ENCODE measurements at places on chromosomes 11 and 22.
A peak's percentile ranks its signal among the peaks of the same experiment; 100 is the strongest.

DNA sequence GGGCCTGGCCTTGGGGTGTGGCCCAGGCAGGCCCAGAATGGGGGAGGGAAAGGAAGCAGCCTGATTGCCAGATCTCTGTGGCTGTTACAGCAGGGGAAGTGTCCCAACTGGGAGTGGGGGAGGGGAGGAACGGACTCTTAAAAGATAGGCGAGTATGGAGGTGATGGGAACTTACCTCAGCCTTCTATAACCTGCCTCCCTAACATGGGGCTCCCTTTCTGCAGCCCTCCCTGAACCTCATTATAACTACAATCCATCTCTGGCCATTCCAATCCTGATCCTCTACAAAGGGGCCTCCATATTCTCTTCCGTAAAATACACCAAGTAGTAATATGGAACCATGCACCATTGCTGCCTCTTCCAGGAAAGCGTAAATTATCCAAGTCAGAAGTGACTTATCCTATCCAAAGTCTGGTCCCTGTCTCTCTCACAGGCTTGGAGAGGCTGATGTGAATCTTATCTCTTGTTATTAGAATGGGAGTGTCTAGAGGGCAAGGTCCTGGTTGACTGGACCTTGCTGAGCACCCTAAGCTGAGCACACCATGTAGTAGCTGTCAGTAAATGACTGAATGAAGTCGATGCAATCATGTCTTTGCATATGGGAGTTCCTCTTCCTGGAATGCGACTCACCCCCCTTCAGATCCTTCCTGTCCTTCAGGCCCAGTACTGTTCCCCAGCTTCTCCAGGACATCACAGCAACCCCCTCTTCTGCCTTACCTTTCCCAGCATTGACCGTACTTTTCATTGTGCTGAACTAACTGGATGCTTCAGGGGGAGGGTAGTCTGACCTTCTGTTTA is 5.9 kb downstream of the RHOG start:
- no peak for DNase-seq

GRCh38 chr11:72751116-72752087 is 806 bp downstream of the ARAP1 start:
- no peak for DNase-seq

DNA sequence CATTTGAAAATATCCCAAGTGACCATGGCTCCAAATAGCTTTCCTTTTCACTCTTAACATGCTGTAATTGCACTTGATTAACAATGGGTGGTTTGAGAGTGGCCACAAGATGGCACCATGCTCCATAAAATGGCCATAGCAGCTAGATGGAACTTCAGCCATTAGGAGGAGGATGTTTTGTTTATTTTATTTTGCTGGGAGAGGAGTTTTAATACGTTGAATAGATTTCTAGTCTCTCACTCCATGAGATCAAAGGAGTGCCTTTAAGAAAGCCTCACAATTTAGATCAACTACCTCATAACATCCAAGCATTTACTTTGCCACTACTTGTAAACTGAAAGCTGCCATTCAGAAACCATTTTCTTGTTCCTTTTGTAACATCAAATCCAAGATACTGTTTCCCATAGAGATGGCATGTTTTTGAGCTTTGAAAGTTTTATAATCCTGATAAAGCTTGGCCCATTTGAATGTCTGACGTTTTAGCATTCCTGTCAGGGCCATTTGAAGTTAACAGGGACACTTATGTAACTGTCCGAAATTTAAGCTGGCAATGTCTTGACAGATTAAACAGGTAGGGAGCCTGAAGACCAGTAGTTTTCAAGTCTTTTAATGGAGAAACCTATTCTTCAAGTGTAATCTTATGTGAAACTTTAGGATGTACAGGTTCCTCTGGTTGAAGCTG is 4.7 kb downstream of the FEN1 start:
- DNase-seq: peak; percentile 77

DNA sequence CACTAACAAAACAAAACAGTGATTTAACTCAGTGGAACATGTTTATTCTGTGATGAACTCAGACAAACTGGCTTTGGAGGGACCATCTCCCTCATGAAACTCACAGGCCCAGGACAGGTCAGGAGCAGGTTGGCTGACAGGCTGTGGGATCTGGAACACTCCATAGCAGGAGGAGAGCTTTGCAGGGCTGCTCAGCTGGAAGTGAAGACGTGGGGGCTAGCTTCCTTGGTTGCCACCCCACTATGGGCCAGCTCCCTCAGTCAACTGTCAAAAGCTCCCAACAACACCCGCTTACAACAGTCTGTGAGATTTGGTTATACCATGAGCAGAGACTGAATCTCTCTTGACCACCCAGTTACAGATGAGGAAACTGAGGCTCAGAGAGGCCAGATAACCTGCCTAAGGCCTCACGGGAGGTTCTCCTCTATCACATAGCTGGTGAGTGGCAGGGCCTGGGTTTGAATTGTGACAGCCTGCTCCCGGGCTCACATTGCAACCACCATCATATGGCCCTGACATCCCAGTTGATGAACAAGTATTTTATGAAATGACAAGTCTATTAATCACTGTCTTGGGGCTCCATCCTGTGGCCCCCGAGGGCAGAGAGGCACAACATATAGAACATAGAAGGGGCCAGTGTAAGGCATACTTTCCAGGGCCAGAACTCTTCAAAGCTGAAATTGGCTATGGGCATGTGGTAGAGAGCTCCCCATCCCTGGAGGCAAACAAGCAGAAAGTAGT is 473.4 kb downstream of the MN1 start:
- DNase-seq: no peak

- no peak for DNase-seq
Measured at GRCh38 chr11:19060629-19061028, at the start of gene MRGPRX2. Gene MRGPRX2, minus strand, starts transcription at chr11:19060717. Its CDS starts 4,315 bp downstream, at chr11:19056402.

DNA sequence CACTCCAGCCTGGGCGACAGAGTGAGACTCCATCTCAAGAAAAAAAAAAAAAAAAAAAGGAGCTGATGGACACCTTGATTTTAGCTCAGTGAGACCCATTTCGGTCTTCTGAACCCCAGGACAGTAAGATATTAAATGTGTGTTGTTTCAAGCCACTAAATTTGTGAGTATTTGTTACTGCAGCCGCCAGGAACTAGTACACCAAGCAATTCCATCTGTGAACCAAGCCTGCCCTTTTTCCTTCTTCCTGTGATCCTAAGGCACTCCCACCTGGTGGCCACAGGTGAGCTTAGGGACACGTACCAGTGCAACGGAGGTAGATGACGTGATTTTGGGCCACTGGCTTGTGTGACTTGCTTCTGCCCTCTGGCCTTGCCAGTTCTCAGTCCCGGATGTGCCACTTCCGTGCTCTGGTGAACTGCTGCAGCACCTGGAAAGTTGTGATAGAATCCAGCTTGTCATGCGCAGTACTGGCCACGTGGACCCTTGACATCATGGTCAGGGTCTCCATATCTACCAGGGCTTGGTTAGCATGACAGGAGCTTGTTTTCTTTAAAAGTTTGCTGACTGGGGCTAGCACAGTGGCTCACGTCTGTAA is 19.6 kb upstream of the ATXN10 start:
- no peak for DNase-seq

- DNase-seq: no peak
Measured at GRCh38 chr11:33040033-33040861, 875 bp downstream of the TCP11L1 start.

DNA sequence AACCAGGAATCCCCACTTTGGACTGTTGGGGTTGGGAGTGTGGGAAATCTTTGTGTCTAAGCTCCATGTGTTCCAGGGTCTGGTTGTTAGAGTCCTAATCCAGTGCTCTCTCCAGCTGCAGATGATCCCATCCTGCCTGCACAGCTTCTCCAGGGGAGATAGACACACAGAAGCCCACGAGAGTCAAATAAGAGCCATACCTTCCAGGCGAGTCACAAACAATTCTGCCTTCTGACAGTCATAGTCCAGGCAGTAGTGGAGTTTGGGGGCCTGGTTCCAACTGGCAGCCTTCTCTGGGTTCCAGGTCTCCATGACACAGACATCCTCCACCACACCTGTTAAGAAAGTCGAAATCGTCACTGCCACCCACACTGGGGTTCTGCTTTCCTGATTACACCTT is 32.1 kb downstream of the SYT13 start:
- no peak for DNase-seq

- DNase-seq: no peak
Measured at GRCh38 chr22:27417421-27417814, 384.1 kb downstream of the MN1 start.

- no peak for DNase-seq
Measured at GRCh38 chr22:36010882-36011281, 17.7 kb downstream of the RBFOX2 start.

DNA sequence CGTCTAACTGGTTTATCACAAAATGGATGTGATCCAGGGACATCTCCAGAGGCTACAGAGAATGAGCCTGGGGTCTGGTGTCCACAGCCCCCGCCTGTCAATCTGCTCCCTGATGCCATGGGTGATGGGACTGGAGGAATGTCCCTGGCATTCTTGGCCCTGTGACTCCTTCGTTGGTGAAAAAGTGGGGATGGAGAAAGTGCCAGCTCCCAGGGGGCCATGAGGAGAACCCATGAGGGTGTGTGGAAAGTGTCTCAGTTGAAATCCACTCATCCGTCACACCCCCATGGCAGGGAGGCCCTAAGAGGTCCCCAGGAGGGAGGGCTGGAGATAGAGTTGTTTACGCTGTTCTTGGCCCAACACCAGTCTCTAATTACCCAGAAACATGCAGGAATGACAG is 322.0 kb downstream of the CTTN start:
- no peak for DNase-seq

DNA sequence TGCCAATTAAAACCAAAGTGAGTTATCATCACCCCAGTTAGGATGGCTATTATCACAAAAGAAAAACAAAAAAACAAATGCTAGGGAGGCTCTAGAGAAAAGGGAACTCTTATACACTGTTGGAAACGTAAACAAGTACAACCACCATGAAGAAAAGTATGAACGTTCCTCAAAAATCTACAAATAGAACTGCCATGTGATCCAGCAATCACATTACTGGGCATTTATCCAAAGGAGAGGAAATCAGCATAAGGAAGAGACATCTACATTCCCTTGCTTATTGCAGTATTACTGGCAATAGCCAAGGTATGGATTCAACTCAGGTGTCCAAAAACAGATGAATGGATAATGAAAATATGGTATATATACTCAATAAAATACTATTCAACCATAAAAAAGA is 1145.1 kb downstream of the LRRC4C start:
- no peak for DNase-seq

- DNase-seq: no peak
Measured at GRCh38 chr11:35139722-35140282, 831 bp downstream of the CD44 start.

DNA sequence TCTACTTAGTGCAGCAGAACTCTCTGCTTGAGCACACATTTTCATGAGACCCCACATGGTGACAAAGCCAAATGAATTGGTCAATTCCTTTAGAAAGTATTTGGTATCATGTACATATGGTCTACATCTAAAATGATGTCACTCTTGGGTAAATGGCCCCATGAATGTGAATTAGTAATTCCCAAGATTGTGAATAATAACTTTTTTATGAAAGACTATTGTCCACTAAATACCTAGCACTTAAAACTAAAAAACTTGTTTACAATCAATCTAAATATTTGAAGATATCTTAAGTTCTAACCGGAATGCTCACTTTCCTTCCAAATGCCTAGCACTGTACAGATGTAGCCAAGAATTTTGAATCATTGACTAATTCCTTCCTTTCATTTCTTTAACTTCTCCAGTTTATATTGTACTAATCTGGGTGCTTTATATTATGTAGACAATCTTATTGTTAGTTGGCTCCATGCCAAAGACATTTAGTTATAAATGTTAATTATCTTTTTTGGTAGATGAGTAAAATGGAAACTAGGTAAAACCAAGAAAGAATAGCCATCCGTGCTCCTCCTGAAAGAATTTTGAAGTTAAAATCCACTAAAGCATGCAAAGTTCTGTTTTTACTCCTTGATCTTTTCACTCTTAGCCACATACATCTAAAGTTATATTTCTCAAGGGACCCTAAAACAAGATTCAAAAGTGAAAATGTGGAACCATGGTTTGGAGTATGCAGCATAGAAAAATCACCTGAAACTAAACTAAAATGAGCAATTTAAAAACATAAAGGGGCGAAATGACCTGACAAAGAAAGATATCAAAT is 145.0 kb upstream of the ARHGAP20 start:
- DNase-seq: no peak

GRCh38 chr11:87031433-87032170 is 6.1 kb upstream of the TMEM135 start:
- no peak for DNase-seq

DNA sequence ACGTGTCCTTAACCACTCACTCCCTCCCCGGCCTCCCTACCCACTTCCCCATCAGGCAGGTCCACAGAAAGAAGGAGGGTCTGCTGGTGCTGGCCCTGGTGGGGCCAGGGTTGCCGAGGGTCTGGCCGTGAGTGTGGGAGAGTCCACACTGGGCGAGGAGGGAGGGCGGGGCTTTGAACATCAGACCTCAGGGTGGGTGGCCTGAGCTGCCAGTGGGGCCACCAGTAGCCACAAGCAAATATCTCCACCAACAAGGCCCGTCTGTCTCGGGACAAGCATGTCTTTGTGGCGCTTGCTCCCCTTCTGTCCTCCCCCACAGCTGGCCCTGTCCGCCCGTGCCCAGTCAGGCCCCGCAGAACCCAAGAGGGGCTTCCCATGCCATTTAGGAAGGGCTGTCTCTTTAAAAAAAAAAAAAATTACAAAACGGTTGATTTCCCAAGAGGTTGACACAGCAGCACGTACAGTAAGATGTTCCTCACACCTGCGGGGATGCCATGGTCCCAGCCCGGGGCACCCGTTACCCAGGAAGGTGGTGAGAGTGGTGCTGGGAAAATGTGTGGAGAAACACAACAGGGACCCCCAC is 17.7 kb upstream of the TALDO1 start:
- no peak for DNase-seq

DNA sequence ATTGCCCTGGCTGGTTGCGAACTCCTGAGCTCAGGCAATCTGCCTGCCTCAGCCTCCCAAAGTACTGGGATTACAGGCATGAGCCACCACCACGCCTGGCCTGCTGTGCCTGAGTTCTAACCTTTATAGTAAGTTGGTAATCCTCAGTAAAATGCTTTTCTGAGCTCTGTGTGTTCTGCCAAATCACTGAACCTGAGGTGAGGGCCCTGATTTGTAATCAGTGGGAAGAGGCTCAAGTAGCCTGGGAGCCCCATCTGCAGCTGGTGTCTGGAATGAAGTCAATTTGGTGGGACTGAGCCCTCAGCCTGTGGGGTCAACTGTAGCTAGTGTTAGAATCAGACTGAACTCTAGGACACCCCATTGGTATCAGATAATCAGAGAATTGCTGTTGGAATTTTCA is 72.6 kb upstream of the PARVG start:
- no peak for DNase-seq

- no peak for DNase-seq
Measured at GRCh38 chr11:71370020-71370747, 78.0 kb downstream of the DHCR7 start.

- DNase-seq: no peak
Measured at GRCh38 chr11:126711977-126712625, 288.5 kb downstream of the KIRREL3 start.

DNA sequence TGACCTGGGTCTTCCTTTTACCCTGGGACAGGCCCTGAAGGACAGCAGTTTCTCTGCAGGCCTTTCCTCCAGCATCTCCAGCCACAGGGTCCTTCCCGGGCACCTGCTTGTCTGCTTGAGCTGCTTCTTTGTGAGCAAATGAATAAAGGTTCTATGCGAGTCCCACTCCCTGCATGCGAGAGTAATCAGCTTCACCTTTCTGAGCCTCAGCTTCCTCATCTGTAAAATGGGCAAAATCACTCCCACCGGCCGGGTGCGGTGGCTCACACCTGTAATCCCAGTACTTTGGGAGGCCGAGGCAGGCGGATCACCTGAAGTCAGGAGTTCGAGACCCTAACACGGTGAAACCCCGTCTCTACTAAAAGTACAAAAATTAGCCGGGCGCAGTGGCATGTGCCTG is 31.1 kb downstream of the IFT27 start:
- DNase-seq: no peak

- no peak for DNase-seq
Measured at GRCh38 chr11:126173257-126173656, 38.2 kb downstream of the RPUSD4 start.

Data from glutamatergic neuron (in vitro differentiated cells).